ENCODE measurements at places on chromosomes 5 and 9.
A peak's percentile ranks its signal among the peaks of the same experiment; 100 is the strongest.

DNA sequence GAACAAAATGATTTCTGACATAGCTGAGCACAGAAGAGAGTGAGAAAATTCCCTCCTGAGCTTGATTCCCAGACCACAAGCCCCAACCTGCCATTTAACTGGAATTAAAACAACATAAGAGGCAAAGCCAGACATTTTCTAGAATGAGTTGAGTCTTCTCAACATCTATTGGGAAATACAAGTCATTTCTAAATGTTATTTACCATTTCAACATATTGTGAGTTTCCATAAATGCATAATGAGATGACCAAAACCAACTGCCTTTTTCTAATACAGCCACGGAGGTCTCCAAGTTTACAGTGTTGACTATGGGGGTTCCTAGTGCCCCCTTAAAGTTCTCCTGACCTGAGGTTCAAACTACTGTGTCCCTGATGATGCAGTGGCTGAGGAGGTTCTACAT is 20.0 kb downstream of the SH3TC2 start:
- no peak for DNase-seq

DNA sequence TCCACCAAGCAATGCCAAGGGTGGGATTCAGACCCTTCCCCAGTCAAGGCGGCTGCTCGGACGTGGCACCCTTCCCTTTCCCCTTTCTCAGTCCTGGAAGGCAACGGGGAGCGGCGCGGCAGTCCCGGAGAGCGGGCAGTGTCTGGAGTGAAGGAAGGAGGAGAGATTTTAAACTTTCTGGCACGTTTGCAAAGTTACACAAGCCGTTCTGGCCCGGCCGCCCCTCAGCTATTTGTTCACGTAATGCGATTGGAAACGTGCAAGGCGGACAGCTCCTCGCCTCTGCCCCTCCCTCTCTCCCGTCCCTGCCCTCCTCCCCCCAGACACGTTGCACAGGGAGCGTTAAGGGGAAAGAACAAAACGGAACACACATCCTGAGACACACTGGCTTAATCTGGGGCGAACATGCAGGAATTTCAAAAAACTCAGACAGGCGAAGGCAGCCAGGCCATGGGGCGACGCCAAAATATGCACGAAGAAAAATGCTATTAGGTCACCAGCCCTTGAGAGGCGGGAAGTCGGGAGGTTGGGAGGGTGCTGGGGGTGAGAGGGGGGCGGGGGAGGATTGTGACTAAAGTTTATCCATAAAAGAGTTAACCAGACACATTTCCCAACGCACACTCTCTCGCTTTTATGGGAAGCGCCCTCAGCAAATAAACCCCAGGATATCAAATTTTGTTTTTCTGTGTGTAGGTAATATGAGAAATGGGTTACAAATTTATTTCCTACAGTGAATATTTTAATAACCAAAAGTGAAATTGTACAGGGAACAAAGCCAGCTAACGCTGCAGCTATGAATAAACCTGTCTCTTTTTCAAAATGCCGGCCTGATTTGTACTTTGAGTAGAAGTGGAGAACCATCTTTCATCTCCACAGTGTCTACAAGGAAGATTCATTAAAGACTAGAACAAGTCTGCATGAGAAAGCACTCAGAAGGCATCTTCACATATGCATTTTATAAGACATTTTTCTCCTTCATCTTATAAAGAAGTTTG is at the start of gene LOX:
LOX (minus strand) TSS at position 144 of the 995 bp plus-strand sequence. CDS start 274 bp downstream, outside the sequence.
- no peak for DNase-seq

- DNase-seq = no peak
Observed at GRCh38 chr9:100447041-100447440, 20.1 kb downstream of the MSANTD3 start.

- no peak for DNase-seq
Observed at GRCh38 chr5:15283076-15283475, 216.9 kb upstream of the FBXL7 start.

DNA sequence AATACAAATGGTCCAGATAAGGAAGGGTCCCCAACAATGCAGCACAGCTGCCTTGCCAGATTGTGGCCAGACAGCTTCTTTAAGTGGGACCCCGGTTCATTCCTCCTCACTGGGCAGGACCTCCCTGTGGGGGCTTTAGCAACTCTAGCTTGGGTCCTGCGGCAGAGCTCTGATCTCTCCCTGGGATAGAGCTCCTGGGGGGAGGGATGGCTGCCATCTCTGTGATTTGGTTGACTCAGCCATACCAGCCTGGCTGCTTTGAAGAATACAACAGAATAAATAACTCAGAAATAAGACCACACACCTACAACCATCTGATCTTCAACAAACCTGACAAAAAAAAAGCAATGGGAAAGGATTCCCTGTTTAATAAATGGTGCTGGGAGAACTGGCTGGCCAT is 22.7 kb upstream of the ROR2 start:
- no peak for DNase-seq

- DNase-seq = no peak
Observed at GRCh38 chr5:11426442-11426841, 477.8 kb downstream of the CTNND2 start.

- DNase-seq = no peak
Observed at GRCh38 chr5:87916320-87916719, 352.3 kb downstream of the TMEM161B start.

GRCh38 chr9:98995971-98996504 is 52.3 kb downstream of the COL15A1 start:
- no peak for DNase-seq

GRCh38 chr9:32404856-32405255 is 20.4 kb downstream of the ACO1 start:
- DNase-seq = no peak

- no peak for DNase-seq
Observed at GRCh38 chr9:89065921-89066320, 74.7 kb downstream of the S1PR3 start.

GRCh38 chr9:122212473-122213004 is 16.2 kb downstream of the LHX6 start:
- DNase-seq = no peak

DNA sequence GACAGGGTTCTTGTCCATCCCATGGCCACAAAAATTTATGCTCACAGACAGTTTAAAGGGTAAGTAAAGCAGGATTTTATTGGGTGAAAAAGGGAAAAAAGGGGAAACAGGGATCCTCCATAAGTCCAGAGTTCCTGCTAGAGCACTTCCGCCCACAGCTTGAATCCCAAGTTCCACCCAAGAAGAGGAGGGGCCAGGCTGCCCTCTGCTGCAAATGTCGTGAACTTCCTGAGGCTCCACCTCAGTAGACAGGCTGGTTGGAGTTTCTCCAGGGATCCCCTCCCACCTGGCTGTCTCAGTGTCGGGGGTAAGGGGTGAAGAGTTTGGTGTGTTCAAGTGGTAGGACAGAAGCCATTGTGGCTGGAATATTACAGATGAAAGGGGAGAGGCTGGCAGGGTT is 275.0 kb upstream of the SGCD start:
- DNase-seq = no peak

- DNase-seq = no peak
Observed at GRCh38 chr5:36877667-36878391, 1.3 kb downstream of the NIPBL start.

- DNase-seq = peak; percentile 11
Observed at GRCh38 chr9:68949271-68950000, 64.5 kb downstream of the PRKACG start.

DNA sequence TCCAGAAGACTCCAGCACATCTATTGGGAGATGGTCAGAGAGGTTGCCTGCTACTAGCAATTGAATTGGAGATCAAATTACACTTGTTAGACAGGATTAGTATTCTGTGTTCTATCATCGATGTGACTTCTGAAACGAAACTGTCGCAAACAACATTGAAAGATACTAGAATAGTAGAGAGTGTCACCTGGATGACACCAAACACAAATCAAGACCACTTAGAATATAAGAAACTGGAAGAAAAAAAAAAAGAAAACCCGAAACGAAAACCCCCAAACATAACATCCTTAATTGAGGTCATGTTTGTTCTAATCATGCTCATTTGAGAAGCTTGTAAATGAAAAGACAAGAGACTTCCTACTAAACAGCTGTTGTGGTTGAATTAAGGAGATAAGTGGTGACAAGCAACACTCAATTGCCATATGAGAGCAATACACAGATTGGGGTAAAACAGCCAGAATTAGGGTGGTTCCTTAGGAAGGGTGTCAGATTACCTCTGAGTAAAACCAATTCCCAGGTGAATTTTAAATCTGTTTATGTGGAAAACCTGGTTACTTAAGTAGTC is 97.6 kb downstream of the BASP1 start:
- DNase-seq = no peak

DNA sequence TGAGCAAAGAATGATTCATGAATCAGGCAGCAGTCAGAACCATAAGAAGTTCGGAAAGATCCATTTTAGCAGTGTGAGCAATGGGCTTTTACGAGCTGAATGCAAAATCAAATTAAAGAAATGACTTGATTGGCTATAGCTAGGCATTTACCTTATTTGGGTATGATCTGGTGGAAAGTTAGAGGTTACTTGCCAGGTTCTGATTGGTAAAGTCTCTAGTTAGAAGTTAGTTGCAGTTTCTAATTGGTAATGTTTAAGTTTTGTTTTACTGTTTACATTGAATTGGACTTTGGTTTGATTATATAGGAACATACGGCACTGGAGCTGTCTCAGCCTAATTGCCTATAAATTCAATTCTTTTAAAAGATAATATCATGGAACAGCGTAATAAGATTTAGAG is 97.9 kb downstream of the ITGA1 start:
- DNase-seq = no peak

DNA sequence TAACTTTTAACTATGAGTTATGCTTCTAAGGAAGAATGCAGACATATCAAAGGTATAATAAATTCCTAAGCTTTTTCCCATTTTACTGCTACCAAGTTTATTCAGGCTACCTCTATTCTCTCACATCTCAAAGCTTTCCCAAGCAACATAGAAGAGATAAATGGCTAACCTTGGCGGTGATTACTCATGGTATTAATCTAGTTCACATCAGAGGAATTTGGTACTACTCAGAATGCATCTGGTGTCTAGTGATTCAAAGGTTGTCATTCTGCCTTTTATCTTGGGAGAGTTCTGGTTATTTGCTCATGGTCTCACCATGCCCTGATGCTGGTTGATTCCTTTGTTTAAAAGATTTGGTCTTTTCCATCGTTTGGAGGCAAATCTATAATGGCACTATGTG is 182.7 kb downstream of the TAF11L14 start:
- no peak for DNase-seq

DNA sequence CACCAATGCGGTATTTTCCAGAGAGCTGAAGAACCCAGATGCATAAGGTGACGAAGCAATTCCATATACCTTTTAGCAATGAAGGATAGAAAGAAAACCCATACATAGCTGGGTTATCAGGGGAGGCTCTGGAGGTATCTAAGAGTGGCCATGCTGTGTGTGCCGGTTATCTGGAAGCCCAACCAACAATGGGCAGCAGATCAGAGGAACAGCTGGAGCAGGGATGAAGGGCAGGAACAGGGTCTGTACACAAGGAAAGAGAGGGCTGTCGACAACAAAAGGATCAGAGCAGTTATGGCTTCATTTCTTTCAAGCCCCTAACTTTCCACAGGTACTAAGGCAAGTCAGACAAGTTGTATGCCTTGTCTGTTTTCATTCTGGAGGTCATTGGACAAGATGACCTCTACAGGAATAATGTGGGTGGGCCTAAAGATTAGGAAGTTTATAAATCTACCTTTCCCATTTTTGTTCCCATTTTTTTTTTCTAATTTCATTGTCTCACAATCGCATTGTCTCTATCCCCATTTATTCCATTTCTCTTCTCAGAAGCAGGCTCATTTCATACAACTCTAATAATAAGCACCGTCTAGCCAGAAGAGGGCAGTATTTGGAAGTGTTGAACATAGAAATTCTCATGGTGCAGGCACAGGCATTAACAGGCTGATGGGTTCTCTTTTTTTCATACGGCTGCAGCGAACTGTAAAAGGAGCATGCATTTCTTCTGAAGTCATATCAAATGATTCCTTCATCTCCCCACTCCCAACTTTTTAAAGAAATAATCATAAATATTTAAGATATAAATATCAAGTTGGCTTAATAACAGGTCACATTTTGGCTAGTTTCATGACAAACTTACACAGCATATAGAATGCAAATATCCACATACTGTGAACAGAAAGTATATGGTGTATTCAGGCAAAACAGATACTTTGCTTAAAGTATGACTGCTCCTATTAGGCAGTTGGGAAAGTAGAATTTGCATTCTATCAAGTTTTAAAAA is 63.5 kb downstream of the ZNF474 start:
- DNase-seq = no peak

DNA sequence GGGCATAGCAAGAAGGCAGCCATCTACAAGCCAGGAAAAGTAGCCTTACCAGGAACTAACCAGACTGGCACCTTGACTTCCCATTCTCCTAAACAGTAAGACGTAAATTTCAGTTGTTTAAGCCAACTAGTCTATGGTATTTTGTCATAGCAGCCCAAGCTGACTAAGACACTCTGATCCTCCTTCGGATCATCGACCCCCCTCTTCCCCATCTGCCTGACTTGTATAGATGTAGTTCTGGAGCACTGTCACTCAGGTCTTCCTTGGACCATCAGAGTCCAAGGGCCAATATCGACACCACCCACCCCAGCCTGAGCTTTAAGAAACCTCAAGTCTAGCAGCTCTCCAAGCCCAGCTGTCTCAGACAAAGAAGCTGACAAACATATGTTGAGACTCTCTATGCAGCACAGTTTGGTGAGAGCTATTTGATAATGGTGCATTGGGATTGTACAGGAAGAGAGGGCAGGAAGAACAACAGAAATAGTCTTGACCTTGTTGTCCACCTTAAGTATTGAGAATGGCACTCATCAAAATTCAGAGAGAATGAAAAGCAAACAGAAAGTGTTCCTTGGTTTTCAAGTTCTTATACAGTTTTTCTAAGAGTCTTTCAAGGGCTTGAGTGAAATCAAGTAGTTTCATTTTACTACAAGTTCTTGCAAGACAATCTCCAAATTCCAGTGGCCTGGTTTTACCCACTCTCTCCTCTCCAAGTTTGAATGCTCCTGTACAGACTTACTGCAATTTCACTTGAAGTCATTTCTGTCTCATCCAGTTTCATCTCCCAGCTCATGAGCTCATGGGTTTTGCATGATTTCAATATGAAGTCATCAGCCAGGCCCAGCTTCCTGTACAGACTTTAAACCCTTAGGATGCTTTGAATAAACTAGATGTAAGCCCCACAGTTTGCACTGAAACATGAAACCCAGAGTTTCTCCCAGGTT is 122.3 kb upstream of the RAI14 start:
- DNase-seq = no peak

DNA sequence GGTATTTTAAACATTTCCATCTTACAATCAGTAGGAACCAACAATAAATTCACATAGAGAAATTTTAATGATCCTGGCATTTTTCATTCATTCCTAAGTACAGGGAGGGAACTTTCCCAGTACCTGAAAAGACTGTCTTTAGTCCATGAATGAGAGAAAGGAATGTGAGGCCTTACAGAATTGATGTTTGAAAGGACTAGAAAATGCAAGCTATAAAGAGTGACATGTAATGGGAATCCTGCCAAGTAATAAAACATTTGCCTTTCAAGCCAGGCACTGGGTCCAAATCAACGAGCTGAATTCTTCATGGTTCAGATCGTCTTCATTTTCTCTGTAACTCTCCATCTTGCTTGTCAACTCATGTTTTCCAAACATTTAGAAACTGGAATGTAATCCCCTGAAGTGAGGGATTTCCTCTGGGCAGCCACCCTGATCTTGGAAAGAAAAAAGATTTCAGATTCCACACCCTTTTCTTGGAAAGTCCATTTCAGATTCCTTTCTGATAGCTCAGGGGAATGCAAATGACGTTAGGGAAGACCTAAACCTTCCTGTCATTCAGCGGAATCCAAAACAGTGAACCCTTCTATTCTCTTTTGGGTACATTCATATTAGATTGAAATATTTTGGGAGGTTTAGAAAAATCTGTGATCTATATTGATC is 315.8 kb downstream of the SH3GL2 start:
- no peak for DNase-seq

Measured in activated T-cell treated with anti-CD3 and anti-CD28 coated beads for 1 hour (primary cell).